Activated CD4-positive, alpha-beta T cell treated with anti-CD3 and anti-CD28 coated beads, Interleukin-2, amount 10 ng/mL, durations not matched to agents 7 days and 5 days (primary cell): ENCODE measurements at places on chromosomes 3 and 15. TPM values are rescaled to one million over a fixed set of nuclear protein-coding genes. Genes with fewer than 3 reads are reported as not detected.
A peak's percentile ranks its signal among the peaks of the same experiment; 100 is the strongest.

DNA sequence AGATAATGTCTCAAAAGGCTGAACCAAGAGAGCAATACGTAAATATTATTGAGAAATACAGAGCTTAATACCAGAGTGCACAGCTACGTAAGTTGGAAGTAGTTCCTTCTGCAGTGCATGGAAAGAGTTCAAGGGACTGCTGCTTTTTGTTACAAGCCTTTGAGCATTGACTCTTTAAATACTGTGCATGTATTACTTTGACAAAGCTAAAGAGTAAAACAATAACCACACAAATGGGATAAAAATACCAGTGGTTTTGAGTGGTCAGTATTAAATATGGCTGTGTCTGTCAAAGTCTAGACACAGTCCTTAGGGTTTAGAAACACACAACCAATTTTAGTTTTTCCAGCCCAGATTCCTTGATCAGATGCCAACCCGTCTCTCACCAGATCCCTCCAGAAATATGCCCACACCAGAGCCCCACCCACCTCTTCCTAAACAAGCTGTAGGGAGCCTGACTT is 62.1 kb downstream of the SSR3 start:
- no peak for DNase-seq

- DNase-seq = no peak
Measured at GRCh38 chr3:134535186-134535970, 49.5 kb downstream of the CEP63 start.

DNA sequence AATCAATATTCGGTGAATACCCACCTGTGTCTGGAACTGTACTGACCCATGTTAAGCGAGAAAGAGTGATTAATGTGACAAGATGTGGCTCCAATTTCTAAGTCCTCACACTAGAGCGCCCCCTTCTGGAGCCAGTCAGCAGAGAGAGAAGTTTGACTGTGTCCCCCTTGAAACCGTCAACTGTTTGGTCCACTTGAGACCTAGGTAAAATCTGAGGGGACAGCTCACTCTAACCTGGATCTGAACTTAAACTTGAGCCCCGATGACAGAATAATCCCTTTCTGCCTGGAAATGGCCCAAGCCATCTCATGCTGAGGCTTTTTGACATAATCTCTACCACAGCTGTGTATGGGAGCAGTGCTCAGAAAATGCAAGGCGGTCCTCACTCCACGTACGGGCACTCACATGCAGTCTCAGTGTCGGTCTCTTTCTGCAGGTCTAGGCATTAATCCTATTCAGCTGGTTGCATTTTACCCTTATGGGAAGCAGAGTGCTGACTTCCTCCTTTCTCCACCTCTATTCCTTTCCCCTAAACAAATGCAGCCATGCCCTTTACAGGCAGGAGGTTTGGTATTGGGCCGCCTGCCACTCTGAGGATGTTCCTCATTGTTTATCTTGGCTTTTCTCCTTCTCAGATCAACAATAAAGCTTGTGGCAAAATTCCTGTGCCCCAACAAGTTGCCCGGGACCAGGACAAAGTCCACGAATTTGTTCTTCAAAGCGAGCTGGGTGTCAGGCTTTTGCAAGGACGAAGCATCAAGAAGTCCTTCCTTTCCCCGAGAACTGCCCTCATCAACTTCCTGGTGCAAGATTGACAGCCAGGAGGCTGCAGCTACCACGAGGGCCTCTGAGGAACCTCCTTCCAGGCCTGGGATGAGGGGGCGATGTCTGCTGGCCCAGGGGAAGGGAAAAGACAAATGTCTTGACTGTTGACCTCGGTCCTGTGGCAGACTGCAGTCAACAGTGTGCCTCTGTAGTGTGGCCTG is 47.5 kb upstream of the LIMD1 start:
- peak; percentile 36 for DNase-seq

DNA sequence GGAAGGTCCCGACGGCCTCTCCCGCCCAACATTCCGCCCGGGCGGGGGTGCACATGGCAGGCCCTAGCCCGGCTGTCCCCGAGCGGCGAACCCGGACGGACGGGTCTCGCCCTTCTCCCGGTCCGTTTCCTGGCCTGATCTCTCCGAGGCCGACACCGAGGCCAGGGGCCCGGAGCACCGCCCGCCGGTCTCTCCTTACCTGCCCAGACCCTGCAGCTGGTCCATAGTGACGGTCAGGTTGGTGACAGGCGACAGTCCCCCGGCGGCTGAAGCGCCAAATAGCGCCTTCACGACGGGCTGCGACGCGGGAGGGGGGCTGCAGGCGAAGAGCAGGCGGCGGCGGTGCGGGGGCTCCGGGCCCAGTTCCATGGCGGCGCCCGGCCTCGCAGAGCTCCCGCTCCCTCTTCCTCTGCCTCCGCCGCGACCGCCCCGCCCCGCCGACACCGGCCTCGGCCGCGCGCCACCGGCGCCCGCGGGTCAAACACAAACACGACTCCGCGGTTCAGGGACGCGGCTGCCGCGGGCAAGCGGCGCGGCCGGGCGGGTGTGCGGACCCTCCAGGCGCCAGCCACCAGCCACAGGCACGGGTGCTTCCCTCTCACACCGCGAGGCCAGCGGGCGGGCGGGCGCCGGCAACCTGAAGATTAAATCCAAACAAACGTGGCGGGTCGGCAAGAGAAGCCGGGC is 495 bp downstream of the CDC25A start:
- no peak for DNase-seq

DNA sequence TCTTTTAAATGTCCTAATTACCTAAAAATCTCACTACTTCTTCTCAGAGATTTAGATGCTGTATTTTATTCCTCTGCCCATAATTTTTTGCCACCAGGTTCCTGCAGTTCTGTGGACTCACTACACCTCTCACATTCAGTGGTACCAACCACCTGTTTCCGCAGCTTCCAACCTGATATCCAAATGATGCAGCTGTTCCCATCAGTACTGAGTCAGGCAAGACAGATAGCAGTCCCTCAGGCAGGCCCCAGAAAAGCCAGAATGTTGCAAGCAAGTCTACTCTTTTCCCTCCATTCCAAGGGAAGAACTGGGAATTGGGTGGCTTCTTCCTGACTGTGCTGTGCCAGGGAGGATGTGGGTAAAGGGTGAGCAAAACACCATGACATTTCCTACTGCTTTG is 39.0 kb downstream of the MNS1 start:
- no peak for DNase-seq

DNA sequence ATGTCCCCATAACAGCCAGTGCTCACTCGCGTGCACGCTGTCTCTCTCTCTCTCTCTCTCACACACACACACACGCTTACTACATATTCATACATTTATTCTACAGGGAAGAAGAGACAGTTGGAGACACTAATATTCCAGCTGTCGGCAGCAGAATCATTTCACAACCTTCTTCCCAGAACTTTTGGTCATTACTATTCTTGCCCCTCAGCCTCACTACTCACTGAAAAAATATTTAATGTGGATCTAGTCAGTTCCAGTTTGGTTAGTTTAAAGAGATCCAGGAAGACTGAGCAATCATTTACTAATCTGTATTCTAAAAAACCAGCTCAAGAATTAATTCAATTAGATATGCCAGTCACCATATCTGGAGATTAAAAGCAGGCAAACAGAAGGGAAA is 394.9 kb downstream of the PTPRG start:
- no peak for DNase-seq

DNA sequence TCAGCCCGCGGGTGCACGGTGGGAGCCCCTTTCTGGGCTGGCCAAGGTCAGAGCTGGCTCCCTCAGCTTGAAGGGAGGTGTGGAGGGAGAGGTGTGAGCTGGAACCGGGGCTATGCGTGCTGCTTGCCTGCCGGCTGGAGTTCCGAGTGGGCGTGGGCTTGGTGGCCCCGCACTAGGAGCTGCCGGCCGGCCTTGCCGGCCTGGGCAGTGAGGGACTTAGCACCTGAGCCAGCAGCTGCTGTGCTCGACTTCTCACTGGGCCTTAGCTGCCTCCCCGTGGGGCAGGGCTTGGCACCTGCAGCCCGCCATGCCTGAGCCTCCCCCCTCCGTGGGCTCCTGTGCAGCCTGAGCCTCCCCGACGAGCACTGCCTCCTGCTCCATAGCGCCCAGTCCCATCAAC is 36.0 kb downstream of the TRH start:
- DNase-seq = no peak

DNA sequence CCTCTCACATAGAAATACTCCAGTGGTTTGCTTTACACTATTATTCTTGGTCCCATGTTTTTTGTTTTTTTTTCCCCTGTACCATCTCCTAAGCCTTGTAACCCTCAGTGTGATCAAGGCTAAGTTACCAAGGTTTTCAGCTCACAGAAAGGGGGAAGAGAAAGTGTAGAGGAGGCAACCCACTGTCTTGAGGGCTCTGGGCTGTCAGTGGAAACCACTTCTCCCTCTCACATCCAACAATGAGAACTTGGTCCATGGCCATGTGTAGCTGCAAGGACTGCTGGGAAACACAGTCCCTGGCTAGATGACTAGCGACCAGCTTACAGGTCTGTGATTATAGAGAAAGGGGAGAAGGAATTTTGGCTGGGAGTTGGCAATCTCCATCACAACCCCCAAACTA is 30.3 kb downstream of the GPD1L start:
- no peak for DNase-seq

The CPN2 gene
- total RNA-seq = not detected

The IL12A gene
- total RNA-seq = not detected

The HCN4 gene
- total RNA-seq = not detected

The SLC26A6 gene
- 41.3 TPM for total RNA-seq

The AADAC gene
- total RNA-seq = not detected
